Neural progenitor cell (in vitro differentiated cells): ENCODE measurements at places on chromosomes 2 and 18.

DNA sequence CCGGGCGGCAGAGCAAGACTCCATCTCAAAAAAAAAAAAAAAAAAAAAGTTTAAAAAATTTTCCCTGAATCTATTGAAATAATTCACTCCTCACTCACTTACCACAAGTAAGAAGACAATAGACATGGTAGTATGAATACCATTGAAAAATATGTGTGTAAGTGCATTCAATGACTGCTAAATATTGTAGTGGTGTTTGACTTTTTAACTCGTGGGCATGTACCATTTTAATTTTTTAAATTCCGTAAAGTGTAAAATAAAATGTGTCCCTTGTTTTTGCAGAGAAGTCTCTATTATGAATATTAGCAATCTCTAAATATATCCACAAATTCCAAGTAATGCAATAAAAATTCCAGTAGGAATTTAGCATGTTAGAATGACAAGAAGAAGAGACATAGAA, 134.1 kb downstream of the COPS8 start:
- no peak for DNase-seq

GRCh38 chr18:32998285-32998684, 225.5 kb upstream of the KLHL14 start:
- no peak for DNase-seq

DNA sequence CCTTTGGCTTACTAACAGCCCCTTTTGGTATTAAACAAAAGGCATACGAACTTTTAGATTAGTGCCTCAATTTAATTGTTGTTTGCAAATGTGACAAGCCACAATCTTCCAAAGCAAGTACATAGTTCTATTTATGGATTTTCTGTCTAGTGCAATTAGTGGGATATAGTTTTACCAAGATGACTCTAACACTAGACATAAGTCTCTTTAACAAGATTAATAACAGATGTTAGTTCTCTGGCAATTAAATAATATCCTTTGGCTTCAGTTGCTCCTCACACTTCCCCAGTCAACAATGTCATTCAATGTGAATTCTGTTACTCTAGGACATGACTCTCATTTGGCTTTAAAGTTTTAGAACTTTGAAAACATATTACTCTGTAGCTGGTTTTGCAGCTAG, 16.7 kb upstream of the MC4R start:
- DNase-seq, result no peak

- no peak for DNase-seq
Measured at GRCh38 chr2:20615466-20616241, 35.2 kb downstream of the HS1BP3 start.

GRCh38 chr2:1662606-1663180, 81.6 kb downstream of the PXDN start:
- no peak for DNase-seq

GRCh38 chr2:181077128-181077709, 96.8 kb downstream of the UBE2E3 start:
- DNase-seq, result peak; percentile 68

GRCh38 chr2:48434101-48434500, 95.9 kb upstream of the STON1 start:
- no peak for DNase-seq

- DNase-seq, result peak; percentile 83
Measured at GRCh38 chr18:76491473-76491775, 3.6 kb downstream of the ZNF516 start.

DNA sequence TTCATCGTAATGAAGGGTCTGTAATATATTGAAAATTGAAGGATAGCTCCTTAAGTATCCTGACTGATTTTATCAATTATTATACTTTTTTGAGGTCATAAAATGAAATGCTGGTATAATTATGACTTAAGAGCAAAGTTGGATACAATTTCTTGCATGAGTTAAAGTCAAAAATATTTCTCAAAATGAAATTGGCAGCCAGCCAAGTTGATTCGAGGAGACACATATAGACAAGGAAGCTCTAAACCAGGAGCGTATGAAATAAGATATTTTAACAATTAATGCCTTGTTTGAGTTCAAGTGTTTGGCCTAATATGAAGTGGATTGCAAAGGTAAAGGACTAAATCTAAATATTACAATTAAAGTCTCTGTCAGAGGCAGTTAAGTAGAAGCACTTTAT, 260.4 kb upstream of the DSEL start:
- no peak for DNase-seq

DNA sequence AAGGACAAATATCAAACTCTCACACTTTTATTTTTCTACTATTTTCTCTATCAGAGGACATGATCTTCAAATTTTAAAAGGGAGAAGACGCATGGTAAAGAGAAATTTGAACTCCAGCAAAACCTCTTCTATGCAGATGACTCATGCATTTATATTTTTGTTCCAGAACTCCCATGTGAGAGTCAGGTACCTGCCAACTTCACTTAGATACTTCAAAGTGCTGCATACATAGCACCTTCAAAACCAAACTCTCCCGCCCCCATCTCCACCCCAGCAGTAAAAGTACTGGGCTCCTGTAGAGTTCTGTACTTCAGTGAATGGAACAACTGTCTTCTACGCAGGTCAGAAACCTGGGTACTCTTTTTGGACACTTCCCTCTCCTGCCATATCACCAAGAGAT, 398.3 kb downstream of the TGIF1 start:
- DNase-seq, result no peak

- DNase-seq, result peak; percentile 75
Measured at GRCh38 chr18:57446322-57446721, 11.1 kb downstream of the ONECUT2 start.

GRCh38 chr2:10541775-10542432, 93.8 kb upstream of the ODC1 start:
- DNase-seq, result no peak

GRCh38 chr2:234130777-234131181, 80.3 kb downstream of the SPP2 start:
- DNase-seq, result peak; percentile 9

- peak; percentile 81 for DNase-seq
Measured at GRCh38 chr2:134718817-134719814, at the start of gene TMEM163. TSS of gene TMEM163 (minus strand) at chr2:134719000.

- no peak for DNase-seq
Measured at GRCh38 chr2:198712485-198712884, 745.3 kb downstream of the SATB2 start.

DNA sequence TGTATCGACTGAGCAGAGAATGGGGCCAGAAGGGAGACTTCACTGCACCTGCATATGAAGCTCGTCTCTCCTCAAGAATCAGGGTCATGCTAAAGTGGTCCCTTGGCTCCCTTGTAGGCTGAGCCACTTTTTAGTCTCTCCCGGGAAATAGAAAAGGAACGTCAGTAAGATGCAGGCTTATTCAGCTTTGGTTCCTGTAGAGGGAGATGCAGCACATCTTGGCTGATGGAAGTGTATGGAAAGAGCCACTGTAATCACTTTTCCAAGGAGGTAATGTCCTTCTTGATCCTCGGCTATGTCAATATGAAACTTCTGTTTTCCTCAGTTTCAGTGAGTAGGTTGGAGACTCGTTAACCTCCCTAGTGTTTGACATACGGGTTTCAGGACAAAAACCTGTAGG, 235.2 kb downstream of the GCA start:
- peak; percentile 33 for DNase-seq

GRCh38 chr2:172725284-172725683, 10.4 kb upstream of the RAPGEF4 start:
- no peak for DNase-seq

- no peak for DNase-seq
Measured at GRCh38 chr2:238489431-238489830, 62.7 kb downstream of the ASB1 start.

DNA sequence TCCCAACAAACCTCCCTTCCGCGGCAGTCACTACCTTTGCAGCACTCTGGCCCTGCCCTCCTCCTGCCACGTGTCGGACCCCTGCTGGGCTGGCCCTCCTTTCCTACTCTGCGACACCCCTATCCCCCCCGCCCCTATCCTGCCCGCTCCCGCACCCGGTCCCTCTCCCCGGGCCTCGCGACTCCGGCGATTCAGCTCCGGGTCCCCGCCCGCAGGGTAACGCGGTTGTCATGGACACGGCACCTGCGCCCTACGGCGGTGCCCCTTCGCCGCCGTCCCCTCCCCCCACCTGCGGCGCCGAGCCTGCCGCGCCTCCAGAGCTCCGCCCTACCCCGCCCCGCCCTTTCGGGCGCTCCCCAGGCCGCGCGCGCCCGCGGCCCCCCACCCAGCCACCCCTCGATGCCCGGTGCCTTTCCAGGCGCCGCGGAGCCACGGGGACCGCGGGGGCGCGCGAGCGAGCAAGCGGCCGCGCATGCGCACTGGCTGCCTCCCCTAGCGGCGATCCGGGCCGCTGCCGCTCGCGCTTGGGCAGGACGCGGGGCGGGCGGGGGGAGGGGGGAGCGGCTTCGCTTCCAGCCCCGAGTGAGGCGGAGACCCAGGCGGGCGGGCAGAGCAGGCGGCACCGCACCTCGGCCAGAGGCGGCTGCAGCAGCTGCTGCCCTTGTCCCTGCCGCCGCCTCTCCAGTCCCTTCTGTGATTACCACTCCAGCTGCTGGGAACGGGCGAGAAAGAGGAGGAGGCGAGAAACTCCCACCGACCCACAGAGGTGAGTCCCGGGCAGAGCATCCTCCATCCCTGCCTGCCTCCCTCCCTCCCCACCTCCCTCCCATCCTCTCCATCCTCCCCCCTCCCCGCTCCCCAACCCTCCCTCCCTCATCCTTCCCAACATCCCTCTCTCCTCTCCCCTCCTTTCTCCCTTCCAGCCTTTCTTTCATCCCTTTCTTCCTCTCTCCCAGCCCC, at the start of gene CTNNA2:
TSS of gene CTNNA2 (plus strand) at position 610 of the 960 bp plus-strand sequence.
- peak; percentile 98 for DNase-seq

GRCh38 chr18:50857694-50858093, 21.2 kb upstream of the ME2 start:
- DNase-seq, result no peak

- no peak for DNase-seq
Measured at GRCh38 chr18:55489034-55489986, 98.7 kb downstream of the TCF4 start.

DNA sequence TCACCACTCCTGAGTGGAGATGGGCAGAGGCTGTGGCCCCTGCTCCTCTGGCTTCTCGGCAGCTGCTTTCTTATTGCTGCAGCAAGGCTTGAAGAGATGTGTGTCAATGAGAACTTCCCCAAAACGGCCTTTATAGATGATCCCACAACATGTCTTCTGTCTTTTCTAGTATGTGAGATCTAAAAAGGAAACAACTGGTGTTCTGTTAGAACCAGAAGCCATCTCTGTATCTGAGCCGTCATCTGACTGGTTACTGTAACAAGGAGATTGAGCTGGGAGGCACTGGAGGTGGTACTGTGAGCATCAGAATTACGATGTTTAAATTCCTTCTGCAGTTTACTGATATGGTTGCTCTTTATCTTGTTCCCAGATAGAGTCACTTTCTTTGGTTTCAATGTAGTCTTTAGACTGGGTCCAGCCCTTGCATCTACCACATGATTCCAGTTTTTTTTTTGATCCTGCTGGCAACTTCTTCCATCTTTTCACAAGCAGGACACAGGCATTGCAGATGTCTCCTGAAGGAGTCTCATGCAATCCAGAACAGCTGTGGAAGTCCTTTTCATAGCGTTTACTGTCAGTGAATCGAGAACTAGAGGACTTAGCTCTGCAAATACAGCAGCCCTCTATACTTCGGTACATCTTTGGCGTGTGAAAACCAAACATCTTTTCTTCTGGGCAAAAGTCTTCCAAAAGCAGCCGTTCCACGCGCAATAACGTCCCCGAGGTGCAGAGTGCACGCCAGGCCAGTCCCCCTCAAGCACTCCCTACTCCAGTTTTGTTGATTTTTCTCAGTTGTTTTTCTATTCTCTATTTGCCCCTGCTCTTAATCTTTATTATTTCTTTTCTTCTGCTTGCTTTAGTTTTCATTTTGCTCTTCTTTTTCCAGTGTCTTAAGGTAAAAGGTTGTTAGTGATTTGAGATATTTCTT, 29.7 kb downstream of the TAF4B start:
- DNase-seq, result no peak

GRCh38 chr2:241248897-241249296, 60.4 kb downstream of the ANO7 start:
- DNase-seq, result no peak

GRCh38 chr18:37729716-37730115, 164.1 kb upstream of the CELF4 start:
- DNase-seq, result no peak

GRCh38 chr2:85935746-85936208, 47.0 kb upstream of the ST3GAL5 start:
- DNase-seq, result peak; percentile 74

DNA sequence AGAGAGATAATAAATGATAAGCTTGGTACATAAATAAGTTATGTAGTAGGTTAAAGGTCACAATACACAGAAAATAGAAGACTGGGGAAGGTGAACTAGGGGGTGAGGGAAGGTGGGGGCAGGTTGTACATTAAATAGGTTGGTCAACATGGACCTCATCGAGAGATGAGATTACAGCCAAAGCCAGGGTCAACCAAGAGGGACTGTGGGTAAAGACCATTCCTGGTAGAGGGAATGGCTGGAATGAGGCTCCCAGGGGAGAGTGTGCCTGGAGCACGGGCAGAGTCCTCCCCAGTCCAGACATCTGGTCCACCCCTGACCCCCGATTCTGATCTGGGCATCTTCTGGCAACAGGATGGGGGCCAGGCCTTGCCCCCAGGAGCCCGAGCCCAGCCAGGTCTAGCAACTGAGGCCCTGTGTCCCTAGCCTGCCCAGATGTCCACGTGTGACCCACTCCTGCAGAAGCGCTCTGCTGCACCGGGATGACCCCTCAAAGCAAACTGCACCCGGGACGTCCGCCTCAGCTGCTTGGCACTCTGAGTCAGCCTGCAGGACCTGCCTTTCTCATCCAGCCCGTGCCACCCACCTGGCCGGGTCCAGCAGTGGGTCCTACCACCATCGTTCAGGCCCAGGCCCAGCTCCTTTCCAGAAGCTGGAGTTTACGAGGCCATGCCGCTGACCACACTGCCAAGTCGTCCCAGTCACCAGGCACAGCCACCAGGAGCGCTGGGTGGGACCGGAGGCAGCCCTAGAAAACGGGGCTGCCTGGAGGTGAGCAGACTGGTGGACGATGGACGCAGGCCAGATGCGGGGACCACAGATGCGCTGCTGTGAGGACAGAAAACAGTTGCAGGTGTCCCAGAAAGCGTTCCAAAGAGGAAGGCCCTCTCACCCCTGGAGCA, 56.2 kb upstream of the ID2 start:
- no peak for DNase-seq

DNA sequence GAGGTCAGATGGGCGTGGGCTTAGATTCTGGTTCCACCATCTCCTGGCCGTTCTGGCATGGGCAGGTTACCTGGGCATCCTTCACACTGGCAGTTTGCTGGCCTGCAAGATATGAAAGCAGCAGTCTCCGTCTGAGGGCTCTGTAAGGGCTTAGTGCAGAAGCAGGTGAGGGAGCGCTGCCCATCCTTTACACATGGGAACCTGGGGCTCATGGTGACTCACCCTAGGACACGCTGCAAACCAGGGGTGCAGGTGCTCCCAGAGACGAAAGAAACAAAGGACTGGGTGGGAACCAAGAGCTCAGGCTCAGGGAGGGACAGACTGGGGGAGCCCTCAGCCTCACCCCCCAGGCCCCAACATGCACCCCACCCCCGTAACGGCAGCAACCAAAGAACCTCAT, 10.7 kb upstream of the ID2 start:
- DNase-seq, result no peak

GRCh38 chr2:226797989-226798421, 1.6 kb downstream of the IRS1 start:
- no peak for DNase-seq
